ENCODE measurements at places on chromosomes 1 and 21. TPM values are rescaled to one million over a fixed set of nuclear protein-coding genes. Genes with fewer than 3 reads are reported as not detected.

Gene UBE4B
- total RNA-seq = 69.5 TPM

Gene MATN1
- not detected for total RNA-seq

Gene ITLN2
- 17.5 TPM for total RNA-seq

Gene PLXNA2
- 86.1 TPM for total RNA-seq

Gene TNFRSF14
- 0.46 TPM for total RNA-seq

Gene USH2A
- 0.16 TPM for total RNA-seq

Gene CHIA
- not detected for total RNA-seq

Gene GOLT1A
- 9.2 TPM for total RNA-seq

Gene OLFML2B
- 1.6 TPM for total RNA-seq

Gene MPL
- total RNA-seq = 0.36 TPM

Gene KCNQ4
- 0.22 TPM for total RNA-seq

Gene FCMR
- not detected for total RNA-seq

Gene HAPLN2
- total RNA-seq = not detected

Gene NBPF20
- total RNA-seq = 8.3 TPM

Gene TFF2
- total RNA-seq = not detected

Gene RBM34
- total RNA-seq = 104 TPM

Gene KMO
- not detected for total RNA-seq

Gene FAM72A
- 15.8 TPM for total RNA-seq

Gene NTNG1
- total RNA-seq = 0.84 TPM

Gene FTCD
- total RNA-seq = 3.6 TPM

Gene SPRR2A
- total RNA-seq = not detected

Gene GADD45A
- total RNA-seq = 52.4 TPM

Gene FOXD2
- total RNA-seq = 0.26 TPM

Gene POFUT2
- total RNA-seq = 82.5 TPM

Gene EFNA1
- total RNA-seq = 5.1 TPM

Gene TNFRSF8
- total RNA-seq = 2.2 TPM

Gene DPT
- total RNA-seq = not detected

Gene BGLAP
- 3.4 TPM for total RNA-seq

Gene IPO13
- total RNA-seq = 19.1 TPM

Gene MYCBP
- 28.9 TPM for total RNA-seq

Gene GBP7
- total RNA-seq = not detected

Gene CD52
- 4.4 TPM for total RNA-seq

Gene PLA2G2F
- total RNA-seq = not detected

Gene PROK1
- not detected for total RNA-seq

Gene LRRC38
- 0.43 TPM for total RNA-seq

Gene PPFIA4
- total RNA-seq = 4.3 TPM

Gene KCNE2
- total RNA-seq = 0.59 TPM

Gene ATAD3B
- 42.4 TPM for total RNA-seq

Gene GPATCH4
- 22.3 TPM for total RNA-seq

Gene MYBPH
- total RNA-seq = not detected

Gene FYB2
- total RNA-seq = 8.2 TPM

Gene OLIG1
- total RNA-seq = not detected

Gene RIMS3
- total RNA-seq = 12.0 TPM

Gene CALML6
- total RNA-seq = 0.75 TPM

Gene CYP4A22
- not detected for total RNA-seq

Gene ADGRL4
- 0.44 TPM for total RNA-seq

Gene TMEM61
- total RNA-seq = not detected
